Effector memory CD8-positive, alpha-beta T cell (primary cell): ENCODE measurements at places on chromosomes 1 and 21.

DNA sequence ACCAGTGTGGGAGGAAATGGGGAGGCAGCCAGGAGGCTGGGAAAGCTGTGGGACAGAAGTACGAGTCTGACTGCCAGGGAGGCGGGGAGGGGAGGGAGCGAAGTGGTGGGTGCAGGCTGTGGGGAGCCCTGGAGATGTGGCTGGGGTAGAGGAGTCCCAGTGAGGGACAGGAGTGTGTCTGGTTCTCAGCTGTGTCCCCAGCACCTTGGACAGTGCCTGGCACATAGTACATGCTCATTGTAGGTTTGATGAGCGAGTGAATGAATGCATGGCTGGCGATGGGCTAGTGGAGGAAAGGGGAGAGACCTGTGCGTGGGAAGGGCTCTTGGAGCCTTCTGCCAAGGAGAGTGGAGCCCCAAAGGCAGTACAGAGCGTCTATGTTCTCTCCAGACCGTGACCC lies 104.1 kb downstream of the SIK1 start:
- DNase-seq: no peak

DNA sequence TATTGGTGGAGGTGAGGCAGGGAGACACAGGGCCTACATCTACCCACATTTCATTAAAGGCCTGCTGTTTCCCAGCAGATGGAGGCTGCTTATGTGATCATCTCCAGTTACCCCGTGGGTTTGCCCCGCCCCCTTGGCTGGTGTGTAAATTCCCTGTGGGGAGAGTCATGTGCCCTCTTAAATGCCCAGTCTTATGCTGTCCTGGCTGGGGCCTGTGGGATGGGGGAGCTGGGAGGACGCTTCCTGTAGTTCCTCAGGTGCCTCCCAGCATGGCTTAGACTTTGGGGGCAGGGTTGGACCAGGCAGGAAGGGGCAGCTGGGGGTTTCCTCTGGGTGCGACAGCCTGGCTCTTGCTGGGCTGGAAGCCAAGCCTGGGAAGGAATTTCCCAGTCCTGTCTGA lies 15.5 kb upstream of the CITED4 start:
- DNase-seq: no peak

DNA sequence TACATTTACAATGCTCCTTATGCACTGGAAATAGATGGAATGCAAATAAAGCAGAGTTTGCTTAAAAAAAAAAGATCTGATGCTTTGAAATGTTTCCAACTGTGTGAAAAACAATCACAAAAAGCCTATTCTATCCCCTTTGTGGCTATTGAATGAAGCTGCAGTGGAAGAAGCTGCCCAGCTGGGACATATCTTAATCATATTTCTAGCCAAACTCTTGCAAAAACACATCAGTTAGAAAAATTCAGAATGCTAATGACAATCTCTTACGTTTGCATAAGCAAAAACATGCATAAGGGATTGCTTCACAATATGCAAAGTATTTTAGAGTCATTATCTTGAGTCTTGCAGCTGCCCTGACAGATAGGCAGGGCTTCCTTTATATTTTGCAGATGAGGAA lies 526.4 kb upstream of the USP24 start:
- DNase-seq: no peak

GRCh38 chr1:230894032-230894431 lies 25.7 kb upstream of the C1orf198 start:
- DNase-seq: no peak

DNA sequence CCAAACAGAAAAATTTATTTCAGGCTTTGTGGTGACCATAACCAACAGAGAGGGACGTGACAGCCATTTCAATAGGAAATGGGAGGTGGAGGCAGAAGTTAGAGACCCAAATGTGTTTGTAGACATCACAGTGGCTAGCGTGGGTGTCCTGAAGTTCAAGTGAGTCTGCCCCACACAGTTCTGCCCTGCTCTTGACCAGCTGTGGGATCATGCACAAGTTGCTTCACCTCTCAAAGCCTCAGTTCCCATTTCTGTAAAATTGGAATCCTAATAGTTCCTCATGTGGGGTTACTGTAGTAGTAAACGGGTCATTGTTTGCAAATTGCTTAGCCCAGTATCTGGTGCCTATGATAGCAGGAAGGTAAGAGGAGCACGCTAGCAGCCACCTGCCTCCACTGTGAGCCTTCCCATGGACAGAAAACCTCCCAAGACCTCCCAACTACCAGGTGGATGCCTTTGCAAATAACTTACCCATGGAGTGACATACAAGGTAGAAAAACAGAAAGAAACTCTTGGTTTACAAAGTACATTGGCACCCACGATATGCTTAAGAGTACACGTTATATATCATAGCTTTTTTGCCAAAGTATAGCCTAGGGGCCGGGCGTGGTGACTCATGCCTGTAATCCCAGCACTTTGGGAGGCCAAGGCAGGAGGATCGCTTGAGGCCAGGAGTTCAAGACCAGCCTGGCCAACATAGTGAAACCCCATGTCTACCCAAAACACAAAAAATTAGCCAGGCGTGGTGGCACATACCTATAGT lies 29.1 kb downstream of the FHAD1 start:
- DNase-seq: no peak

DNA sequence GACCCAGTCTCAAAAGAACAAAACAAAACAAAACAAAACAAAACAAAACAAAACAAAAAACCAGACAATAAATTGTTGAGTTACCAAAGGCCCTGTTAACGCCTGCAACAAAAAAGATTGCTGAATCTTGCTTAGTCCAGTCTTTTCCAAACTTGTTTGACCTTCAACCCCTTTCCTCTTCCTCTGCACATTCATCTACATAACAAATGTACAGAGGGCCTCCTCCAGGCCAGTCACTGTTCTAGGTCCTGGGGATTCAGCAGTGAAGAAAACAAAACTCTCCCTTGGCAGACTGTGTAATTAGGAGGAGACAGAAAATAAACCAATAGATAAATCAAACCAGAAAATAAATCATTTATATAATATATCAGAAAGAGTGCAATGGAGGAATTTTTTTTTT lies 294.0 kb upstream of the ADGRL2 start:
- DNase-seq: no peak

DNA sequence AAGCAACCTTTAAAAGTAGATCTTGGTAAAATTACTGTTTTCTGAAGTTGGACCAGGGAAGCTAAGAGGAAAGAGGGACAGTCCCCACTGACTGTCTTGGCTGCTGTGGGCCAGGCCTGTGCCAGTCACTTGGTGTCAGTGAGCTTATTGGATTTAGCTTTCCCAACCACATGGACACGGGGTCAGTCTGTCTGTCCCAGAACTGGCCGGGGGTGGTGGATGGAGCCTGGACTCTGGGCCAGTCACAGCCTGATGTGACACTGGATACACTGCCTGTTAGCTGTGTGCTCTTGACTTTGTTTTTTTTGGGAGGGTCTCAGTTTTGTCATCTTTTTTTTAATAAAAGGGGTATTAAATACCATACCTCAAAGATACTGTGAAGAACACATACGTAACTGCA lies 96.7 kb downstream of the GALNT2 start:
- no peak for DNase-seq

DNA sequence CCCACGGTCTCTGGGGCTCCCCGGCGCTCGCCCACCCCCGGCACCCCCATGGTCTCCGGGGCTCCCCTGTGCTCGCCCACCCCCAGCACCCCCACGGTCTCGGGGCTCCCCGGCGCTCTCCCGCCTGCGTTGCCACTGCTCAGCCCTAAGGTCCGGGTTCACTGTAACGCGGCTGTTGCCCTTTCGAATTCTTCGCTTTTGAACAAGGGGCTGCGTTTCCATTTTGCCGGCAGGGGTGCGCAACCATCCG lies 5.2 kb upstream of the FTCD start:
- DNase-seq: no peak

- DNase-seq: no peak
Observed at GRCh38 chr21:35882791-35883240, 177.5 kb downstream of the SETD4 start.

GRCh38 chr1:92786111-92786901 lies 1.4 kb upstream of the EVI5 start:
- no peak for DNase-seq

GRCh38 chr1:222034790-222035189 lies 292.9 kb upstream of the DUSP10 start:
- no peak for DNase-seq

- no peak for DNase-seq
Observed at GRCh38 chr1:168476588-168477385, 67.0 kb downstream of the XCL2 start.

DNA sequence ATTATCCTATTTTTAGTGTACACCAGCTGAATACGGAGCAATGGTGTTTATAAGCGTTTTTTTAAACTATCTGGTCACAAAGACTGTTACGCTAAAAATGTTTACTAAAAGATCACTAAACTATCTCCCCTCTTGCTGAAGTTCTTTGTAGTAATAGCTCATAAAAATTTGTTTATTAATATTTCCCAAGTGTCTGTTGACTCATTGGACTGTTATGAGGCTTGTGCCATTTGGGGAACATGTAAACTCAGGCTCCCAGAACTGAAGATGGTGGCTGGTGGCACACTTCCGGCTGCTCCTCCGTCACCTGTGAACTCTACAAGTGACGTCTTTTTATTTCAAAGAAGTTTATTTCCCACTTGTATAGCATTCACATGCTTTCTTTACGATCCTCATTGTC lies 46.3 kb downstream of the AIDA start:
- DNase-seq: no peak

DNA sequence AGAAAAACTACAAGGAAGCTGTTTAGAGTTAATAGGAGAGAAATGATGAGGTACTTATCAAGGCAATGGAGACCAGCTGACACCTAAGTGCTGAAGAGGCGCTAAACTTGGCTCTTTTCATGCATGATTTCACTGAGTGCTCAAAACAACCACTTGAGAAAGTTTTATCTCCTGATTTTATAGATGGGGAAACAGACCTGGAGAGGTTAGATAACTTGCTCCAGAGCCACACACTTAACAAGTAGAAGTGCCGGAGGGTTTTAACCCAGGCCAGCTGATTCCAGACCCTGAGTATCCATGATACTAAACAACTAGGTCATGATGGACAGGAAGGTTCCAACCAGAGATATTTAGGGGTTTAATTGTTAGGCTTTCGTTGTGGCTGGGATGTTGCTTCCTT lies 25.9 kb downstream of the UBE2U start:
- no peak for DNase-seq

GRCh38 chr1:20115479-20115878 lies 3.9 kb downstream of the PLA2G2D start:
- DNase-seq: no peak

DNA sequence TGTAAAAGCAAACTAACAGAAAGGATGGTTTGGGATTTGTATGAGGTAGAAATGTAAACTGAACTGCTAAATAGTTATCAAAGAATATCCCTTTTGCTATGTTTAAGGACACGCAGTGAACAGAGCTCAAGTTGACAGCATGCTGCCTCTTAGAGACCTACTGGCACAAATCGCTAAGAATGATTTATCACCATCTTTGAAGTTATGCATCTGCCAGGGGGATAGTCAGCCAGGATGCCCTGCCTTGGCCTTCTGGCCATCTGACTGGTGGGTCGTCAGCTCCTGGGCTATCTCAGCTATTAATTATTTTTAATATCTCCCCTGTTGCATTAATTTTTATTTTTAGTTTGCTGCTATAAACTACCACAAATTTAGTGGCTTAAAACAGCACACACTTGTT lies 334.8 kb upstream of the KAZN start:
- no peak for DNase-seq

DNA sequence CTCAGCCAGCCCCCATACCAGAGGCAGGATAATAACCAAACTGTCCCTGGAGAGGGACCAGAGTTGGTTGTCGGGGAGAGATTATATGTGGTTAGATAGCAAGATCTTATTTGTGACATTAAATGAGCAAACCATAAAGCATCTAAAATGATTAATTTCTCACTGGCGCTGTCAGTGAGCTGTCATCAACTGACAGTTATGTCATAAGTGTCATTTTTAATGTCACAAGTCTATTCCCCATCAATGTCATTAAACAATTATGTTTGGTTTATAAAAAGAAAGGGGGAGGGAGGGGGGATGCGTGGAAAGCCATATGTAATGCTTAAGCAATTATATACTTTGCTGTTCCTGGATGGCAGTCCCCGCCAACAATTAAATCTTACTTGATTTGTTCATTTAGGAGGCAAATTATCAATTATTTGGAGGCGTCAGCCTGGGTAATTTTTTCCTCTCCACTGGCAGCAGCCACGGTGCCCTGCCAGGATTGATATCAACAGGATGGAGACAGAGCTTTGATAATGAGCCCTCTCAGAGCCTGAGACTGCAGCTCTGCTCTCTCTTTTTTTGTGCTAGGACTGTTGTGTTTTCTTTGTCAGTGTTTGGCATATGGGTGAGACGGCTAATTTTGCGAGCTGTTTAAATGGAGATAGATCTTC lies 333.6 kb upstream of the CAMK1G start:
- no peak for DNase-seq

DNA sequence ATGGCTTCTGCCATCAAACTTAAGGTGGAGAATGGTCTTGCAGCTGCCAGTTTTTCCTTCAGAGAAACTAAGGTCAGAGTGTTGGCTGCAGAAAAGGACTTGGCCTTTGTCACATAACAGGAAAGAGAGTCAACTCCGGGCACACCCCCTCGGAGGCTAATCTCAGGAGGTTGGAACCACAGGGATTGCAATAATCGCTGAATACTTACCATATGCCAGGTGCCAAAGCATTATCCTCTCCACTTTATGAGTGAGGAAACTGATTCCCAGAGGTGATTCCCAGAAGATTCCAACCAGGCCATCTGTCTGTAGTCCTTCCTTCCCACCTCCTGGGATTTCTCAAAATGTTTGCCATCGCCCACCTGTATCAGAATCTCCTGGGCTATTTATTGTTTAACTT lies 54.0 kb downstream of the LACTBL1 start:
- no peak for DNase-seq

DNA sequence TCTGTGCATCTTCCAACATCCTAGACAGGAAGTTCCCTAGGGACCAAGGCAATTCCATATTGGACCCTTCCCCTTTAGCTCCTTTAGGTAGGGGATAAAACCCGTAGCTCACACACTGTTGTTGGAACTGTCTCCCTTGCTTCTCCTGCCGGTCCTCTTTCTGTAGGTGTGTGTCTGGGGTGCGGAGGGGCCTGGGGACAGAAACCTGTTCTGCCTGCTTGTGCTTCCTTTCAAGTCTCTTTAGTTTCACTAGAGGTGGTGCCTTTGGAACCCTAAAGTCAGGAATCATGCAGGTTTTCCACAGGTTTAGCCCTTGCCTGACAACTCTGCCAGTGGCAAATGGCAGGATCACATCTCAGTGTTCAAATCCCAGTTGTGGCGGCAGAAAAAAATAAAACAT lies 74.6 kb upstream of the PTGFRN start:
- no peak for DNase-seq

GRCh38 chr21:42236693-42237092 lies 17.8 kb downstream of the ABCG1 start:
- DNase-seq: no peak

- DNase-seq: no peak
Observed at GRCh38 chr1:236275586-236275985, 6.2 kb downstream of the ERO1B start.

GRCh38 chr1:1260843-1261560 lies 12.7 kb downstream of the UBE2J2 start:
- no peak for DNase-seq

- no peak for DNase-seq
Observed at GRCh38 chr21:33943293-33943692, 27.7 kb upstream of the ATP5PO start.
